Suppressor macrophage treated with lipopolysaccharide for 4 hours (primary cell): ENCODE measurements at places on chromosomes 12 and 14.

GRCh38 chr12:10457760-10458159, 4.6 kb upstream of the KLRC1 start:
- no peak for DNase-seq

- no peak for DNase-seq
Observed at GRCh38 chr12:95390932-95391331, 83.0 kb upstream of the METAP2 start.

GRCh38 chr12:49527361-49528130, 11.3 kb upstream of the KCNH3 start:
- DNase-seq, result no peak

GRCh38 chr12:53107122-53107521, 3.8 kb downstream of the SOAT2 start:
- no peak for DNase-seq

- DNase-seq, result no peak
Observed at GRCh38 chr12:90954921-90955320, at the start of gene CCER1. Gene CCER1, minus strand, starts transcription at chr12:90955176. Its CDS starts 434 bp downstream, at chr12:90954742.

DNA sequence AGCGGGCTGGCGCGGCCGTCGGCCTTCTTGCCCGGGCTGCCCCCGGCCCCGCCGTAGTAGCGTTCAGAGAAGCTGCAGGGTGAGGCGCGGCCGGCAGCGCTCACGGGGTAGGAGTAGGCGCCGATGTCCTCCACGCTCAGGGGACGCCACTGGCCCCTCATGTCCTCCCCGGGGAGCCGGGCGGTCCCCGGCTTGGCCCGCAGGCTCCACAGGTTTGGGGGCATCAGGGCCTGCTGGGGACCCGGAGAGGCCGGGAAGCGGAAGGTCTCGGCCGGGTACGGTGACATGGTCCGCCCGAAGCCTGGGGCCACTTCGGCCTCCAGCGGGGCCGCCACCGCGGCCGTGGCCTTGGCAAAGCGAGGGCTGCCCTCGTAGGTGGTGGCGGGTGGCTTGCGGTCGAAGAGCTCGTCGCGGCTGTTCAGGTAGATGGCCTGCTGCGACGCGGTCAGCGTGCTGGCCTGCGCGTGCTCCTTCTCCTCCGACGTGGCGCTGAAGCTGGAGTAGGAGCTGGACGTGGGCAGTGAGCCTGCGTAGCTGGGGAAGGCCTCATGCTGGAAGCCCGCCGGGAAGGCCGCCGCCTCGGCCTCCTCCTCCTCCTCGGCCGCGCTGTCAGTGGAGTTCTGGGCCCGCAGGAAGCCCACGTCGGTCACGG, 48.7 kb downstream of the BEGAIN start:
- DNase-seq, result no peak

GRCh38 chr12:26799741-26800140, 33.3 kb downstream of the ITPR2 start:
- no peak for DNase-seq

DNA sequence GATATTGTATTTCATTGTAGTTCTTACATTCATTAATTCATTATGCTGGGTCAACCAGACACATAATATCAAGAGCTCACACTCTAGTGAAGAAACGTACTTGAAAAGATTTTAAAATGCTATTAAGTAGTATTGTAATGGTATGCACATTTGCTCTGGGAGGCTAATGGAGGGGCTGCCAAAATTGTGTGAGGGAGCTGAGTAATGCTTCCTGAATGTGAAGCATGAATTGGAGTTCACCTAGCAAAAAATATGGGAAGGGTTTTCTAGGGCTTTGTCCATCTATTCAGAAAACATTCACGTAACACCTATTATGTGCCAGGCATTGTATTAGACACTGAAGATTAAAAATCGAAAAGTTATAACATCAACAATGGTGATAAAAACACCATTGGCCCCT, 403.8 kb upstream of the PDE3A start:
- DNase-seq, result no peak

DNA sequence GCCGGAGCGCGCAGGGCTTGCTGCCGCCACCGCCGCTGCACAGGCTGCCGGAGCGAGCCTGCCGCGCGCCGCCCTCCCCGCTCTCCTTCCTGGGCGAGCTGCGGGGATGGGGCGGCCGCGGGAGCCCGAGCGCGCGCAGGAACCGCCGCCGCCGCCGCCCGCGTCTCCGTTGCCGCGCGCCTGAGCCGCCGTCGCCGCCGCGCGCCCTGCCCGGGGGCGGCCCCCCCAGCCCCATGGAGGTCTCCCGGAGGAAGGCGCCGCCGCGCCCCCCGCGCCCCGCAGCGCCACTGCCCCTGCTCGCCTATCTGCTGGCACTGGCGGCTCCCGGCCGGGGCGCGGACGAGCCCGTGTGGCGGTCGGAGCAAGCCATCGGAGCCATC, 352 bp downstream of the PLXNC1 start:
- no peak for DNase-seq

- no peak for DNase-seq
Observed at GRCh38 chr12:47023311-47023710, 56.1 kb upstream of the PCED1B start.

GRCh38 chr14:76742966-76743365, 18.3 kb upstream of the VASH1 start:
- DNase-seq, result peak; percentile 49

DNA sequence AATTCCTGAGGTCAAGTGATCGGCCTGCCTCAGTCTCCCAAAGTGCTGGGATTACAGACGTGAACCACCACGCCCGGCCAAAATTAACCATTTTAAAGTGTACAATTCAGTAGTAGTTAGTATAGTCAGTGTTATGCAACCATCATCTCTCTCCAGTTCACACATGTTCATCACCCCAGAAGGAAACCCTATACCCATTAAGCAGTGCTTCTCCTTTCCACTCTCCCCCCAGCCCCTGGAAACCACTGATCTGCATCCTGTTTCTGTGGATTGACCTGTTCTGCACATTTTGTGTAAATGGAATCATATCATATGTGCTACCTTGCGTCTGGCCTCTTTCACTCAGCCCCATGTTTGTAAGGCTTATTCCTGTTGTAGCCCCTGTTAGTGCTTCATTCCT, 52.2 kb downstream of the PHETA1 start:
- DNase-seq, result peak; percentile 16

GRCh38 chr12:85191-85666, 18.7 kb downstream of the IQSEC3 start:
- DNase-seq, result no peak

GRCh38 chr14:75293920-75294648, 15.5 kb downstream of the FOS start:
- peak; percentile 97 for DNase-seq

- DNase-seq, result peak; percentile 11
Observed at GRCh38 chr14:24194186-24194872, 912 bp downstream of the TM9SF1 start.

DNA sequence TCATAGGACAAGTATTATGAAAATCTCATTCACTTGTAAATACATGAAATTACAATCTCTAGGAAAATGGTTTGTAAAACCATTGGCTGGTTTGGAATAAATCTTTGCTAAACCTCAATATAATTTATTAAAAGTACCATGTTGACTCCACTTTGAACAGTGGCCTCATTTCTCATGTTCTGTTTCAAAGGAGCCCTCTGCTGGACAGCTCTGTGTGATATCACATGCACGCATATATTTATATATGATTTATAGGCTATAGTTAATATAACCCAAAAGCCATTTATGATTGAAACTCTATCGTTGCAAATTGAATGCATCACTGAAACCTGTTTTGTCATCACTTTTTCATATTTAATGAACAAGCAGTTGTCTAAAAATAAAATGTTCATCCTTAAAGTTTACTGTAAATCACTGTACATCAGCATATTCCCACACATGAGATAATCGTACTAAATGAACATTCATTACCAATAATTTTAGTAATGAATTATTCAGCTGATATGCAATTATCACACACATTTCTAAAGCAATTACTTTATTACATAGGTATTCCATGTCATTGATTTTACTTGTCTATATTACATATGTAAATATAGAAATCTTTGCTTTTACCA, 493.8 kb downstream of the NPAS3 start:
- DNase-seq, result peak; percentile 28
